ENCODE measurements at places on chromosomes 11 and 22. TPM values are rescaled to one million over a fixed set of nuclear protein-coding genes. Genes with fewer than 3 reads are reported as not detected.

The FAM181B gene
- 0.35 TPM for total RNA-seq

The MUC15 gene
- total RNA-seq, result not detected

DNA sequence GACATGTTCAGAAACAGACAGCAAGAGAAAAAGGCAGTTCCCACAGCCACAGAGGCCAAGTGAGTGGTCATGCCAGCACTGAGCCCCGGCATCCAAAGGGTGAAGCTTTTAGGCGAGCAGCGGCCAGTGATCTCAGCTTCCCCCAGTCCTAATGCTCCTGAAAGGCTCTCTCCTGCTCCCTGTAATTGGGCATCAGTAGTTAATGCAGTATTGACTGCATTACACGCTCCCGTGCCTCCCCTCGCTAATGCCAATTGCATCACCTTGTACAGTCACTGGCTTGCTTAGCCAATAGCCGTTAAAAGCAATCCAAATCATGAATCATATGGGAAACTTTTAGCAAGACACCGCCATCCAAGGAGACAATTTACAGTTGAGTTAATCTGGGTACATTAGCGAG, 4.9 kb downstream of the LMO1 start:
- no peak overlapping the region for H3K4me3 ChIP-seq
- H3K4me1 ChIP-seq, result peaks cover 10% of the 10 kb centered on the region
- DNase-seq, result no peak
- no peak overlapping the region for H3K27ac ChIP-seq
- H3K36me3 ChIP-seq, result no peaks in the 10 kb centered on the region

- no peak overlapping the region for H3K4me3 ChIP-seq
- no peaks in the 10 kb centered on the region for H3K27me3 ChIP-seq
- peaks cover 38% of the 10 kb centered on the region for H3K4me1 ChIP-seq
- peak overlapping the region; percentile 46 for H3K27ac ChIP-seq
Observed at GRCh38 chr11:9850224-9850895, 186.5 kb downstream of the SWAP70 start.

GRCh38 chr11:16148301-16148931, 207.9 kb downstream of the SOX6 start:
- no peaks in the 10 kb centered on the region for H3K36me3 ChIP-seq
- H3K27me3 ChIP-seq, result no peaks in the 10 kb centered on the region
- peaks cover 43% of the 10 kb centered on the region for H3K4me1 ChIP-seq
- DNase-seq, result no peak
- H3K4me3 ChIP-seq, result peak overlapping the region; percentile 26

The MAPK8IP2 gene
- total RNA-seq, result 4.1 TPM

The TP53AIP1 gene
- total RNA-seq, result not detected

GRCh38 chr11:134488913-134489312, 76.9 kb upstream of the B3GAT1 start:
- H3K4me1 ChIP-seq, result no peaks in the 10 kb centered on the region
- H3K27me3 ChIP-seq, result peaks cover 11% of the 10 kb centered on the region
- no peaks in the 10 kb centered on the region for H3K36me3 ChIP-seq
- no peak for DNase-seq
- no peak overlapping the region for H3K4me3 ChIP-seq

- peaks cover 6% of the 10 kb centered on the region for H3K4me1 ChIP-seq
- no peak overlapping the region for H3K27ac ChIP-seq
- peaks cover 1% of the 10 kb centered on the region for H3K36me3 ChIP-seq
- no peak for DNase-seq
Observed at GRCh38 chr11:31958076-31958735, 132.7 kb upstream of the RCN1 start.

The CHRNA10 gene
- 1.2 TPM for total RNA-seq

DNA sequence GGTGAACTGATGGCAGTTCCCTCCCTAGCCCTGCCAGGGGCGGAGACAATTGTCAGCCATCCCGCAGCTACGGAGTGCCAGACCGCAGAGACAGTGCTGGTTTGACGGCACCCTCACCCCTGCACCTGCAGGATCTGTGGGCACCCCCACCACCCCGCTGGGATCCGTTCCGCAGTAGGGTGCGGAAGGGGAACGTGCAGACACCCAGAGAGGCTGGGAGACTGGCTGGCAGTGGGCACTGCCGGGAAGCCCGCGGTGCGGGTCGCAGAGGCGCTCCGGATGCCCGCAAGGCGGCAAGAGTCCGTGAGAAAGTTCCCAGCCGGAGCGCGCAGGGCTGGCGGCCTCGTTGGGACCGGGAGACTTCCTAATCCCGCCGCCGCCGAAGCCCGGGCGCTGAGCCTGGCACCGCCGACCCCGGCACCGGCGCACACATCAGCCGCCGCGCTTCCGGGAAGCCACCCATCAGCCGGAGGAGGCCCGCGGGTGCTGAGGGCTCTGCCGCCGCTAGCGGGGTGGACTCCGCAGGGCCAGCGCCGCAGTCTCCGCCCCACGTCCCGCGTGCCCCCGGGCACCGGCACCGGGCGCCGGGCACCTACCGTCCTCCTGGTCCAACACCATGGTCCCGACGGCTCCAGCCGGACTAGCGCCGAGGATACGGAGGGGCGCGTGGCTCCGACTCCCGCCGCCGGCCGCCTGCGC, 4.3 kb upstream of the LMO1 start:
- H3K4me3 ChIP-seq, result peak overlapping the region; percentile 41
- H3K27me3 ChIP-seq, result peaks cover 60% of the 10 kb centered on the region
- H3K27ac ChIP-seq, result no peak overlapping the region
- H3K4me1 ChIP-seq, result peaks cover 11% of the 10 kb centered on the region
- H3K36me3 ChIP-seq, result no peaks in the 10 kb centered on the region

The NOX4 gene
- 102 TPM for total RNA-seq

The KMT5B gene
- total RNA-seq, result 41.2 TPM

The FREY1 gene
- 0.49 TPM for total RNA-seq

The WNT7B gene
- 0.18 TPM for total RNA-seq

DNA sequence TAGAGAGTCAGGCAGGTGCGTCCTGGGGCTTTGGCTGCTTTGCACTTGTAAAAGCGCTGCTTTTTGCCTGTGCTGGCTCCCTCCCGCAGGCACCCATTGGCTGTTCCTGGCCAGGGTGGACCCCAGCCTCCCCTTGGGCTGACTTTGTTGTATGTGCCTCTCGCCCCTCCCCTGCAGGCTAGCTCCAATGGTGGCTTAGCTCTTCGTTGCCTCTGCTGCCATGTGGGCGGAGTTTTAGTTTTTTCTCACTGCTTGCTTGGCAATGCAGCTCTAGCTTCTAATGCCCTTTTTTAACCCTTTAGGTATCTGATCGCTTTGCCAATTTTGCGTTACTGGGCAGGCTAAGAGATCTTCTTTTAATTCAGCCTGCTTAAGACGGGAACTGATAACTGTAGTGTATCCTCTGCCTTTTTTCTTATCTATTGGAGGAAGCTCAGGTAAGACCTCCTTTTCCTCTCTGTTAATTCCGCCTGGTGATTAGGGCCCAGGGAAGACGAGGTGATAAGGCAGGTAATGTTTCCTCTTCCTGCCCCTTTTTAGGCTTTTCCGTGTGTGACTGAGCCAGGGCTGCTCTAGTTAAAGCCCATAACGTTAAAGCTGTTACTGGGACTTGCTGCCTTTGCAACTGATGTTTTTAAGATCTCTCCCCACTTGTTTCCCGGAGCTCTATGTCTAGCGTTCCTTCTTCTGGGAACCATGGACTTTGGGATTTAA, 11.7 kb upstream of the GLYATL1 start:
- H3K4me3 ChIP-seq, result no peak overlapping the region
- H3K4me1 ChIP-seq, result peaks cover 7% of the 10 kb centered on the region
- no peaks in the 10 kb centered on the region for H3K36me3 ChIP-seq

DNA sequence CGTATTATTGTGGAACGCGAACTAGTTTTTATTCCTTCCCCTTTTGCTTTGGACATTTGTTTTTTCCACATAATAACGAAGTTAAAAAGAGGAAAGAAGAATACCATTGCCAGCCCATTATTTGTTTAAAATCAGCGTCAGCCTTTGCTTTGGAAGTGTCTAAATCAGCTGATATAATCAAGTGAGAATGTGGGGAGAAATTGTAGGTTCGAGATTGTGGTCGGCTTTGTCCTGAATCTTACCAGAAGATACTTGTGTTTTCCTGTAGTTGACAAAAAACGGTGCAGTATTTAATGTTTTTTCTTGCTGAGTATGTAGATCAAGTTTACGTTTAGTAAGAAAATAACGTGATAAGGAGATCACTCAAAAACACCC, 935 bp downstream of the ZNF143 start:
- H3K27me3 ChIP-seq, result no peaks in the 10 kb centered on the region
- peaks cover 4% of the 10 kb centered on the region for H3K36me3 ChIP-seq
- DNase-seq, result no peak
- peak overlapping the region; percentile 88 for H3K27ac ChIP-seq
- peak overlapping the region; percentile 61 for H3K4me3 ChIP-seq

- H3K4me1 ChIP-seq, result no peaks in the 10 kb centered on the region
- no peaks in the 10 kb centered on the region for H3K36me3 ChIP-seq
- peaks cover 2% of the 10 kb centered on the region for H3K27me3 ChIP-seq
Observed at GRCh38 chr11:80726236-80726635, 1285.4 kb upstream of the TENM4 start.

GRCh38 chr11:47915374-47915773, 65.0 kb upstream of the PTPRJ start:
- peaks cover 24% of the 10 kb centered on the region for H3K4me1 ChIP-seq
- peak; percentile 49 for DNase-seq
- H3K27me3 ChIP-seq, result no peaks in the 10 kb centered on the region
- H3K27ac ChIP-seq, result no peak overlapping the region

The KDM4D gene
- total RNA-seq, result 0.65 TPM

The ZNF215 gene
- total RNA-seq, result 2.3 TPM

The CBL gene
- total RNA-seq, result 25.8 TPM

The EMID1 gene
- total RNA-seq, result 0.41 TPM

DNA sequence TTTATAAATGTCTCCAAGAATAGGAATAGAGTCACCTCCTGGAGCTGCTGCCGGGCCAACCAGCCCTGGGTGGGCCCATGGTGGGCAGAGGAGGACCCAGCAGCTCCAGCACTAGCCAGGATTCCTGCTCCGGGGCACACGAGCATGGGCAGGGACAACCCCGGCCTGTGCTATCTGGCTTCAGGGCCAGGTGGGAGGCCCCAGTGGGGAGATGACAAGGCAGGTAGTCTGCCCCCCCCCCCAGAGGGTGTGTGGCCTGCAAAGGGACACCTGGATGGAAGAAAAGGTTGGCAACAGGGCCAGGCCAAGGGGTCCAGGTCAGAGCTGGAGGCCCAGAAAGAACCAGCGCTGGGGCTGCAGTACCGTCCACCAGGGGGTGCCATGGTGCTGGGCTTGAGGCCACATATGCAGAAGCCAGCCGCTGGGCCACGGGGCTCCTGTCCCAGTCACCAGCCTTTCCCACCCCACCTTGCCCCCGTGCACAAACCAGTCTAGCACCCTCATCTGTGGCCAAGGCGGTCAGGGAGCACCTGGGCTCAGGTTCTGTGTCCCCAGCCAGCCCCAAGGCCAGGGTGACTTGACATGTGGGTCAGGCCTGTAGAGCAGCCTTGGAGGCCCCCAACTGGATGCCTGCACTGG, 3.4 kb downstream of the TSPAN32 start:
- no peak overlapping the region for H3K27ac ChIP-seq
- DNase-seq, result peak; percentile 93
- no peaks in the 10 kb centered on the region for H3K27me3 ChIP-seq
- no peaks in the 10 kb centered on the region for H3K36me3 ChIP-seq

GRCh38 chr11:67656278-67656922, 5.9 kb upstream of the ACY3 start:
- H3K4me1 ChIP-seq, result no peaks in the 10 kb centered on the region
- peaks cover 14% of the 10 kb centered on the region for H3K27me3 ChIP-seq
- no peak for DNase-seq
- no peak overlapping the region for H3K27ac ChIP-seq

The TMPRSS13 gene
- not detected for total RNA-seq

The KIF18A gene
- 3.0 TPM for total RNA-seq

GRCh38 chr11:47669856-47670255, 27.5 kb upstream of the MTCH2 start:
- H3K4me1 ChIP-seq, result peaks cover 3% of the 10 kb centered on the region
- H3K27ac ChIP-seq, result no peak overlapping the region
- peak; percentile 28 for DNase-seq
- no peaks in the 10 kb centered on the region for H3K27me3 ChIP-seq
- H3K36me3 ChIP-seq, result no peaks in the 10 kb centered on the region
- no peak overlapping the region for H3K4me3 ChIP-seq

The RASSF10 gene
- not detected for total RNA-seq

DNA sequence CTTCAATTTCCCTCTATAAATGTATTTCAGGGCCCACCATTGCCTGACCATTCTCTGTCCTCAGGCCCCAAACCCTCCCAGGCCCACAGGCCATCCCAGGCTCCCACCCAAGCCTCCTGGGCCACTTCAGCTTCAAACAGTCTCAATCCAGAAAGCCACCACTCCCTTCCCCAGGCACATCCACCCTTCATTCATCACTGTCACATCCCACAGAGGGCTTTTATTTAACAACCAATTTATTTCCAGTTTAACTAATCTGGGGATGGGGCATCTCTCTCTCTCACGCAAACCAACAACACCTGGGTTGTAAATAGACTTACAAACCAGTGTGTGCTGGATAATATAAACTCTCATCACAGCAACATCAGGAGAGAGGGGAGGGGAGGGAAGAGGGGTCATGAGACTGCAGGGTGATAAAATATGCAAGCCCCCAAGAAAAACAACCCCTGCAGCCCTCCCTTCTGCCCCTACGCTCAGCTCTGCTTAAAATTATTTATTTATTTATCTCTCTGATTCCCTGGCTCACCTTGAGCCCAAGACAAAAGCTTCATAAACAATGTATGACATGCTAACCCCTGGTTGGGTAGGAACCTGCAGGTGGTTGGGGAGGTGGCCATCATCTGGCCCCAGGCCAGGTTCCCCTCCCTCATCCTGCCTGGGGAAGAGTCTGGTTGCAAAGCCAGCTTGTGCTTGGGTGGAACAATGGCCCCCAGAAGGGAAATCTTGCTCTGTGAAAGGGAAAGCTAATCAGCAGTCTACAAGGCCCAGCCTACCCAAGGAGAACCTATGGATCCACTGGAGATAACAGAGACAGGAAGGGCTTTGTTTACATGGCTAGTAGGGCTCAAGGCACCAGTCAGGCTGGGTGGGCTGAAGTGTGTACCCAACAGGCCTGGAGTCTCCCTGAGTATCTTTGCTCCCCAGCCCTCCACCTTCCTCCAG, 359.2 kb downstream of the BUD13 start:
- H3K4me3 ChIP-seq, result no peak overlapping the region
- H3K27me3 ChIP-seq, result peaks cover 8% of the 10 kb centered on the region
- DNase-seq, result no peak
- H3K4me1 ChIP-seq, result no peaks in the 10 kb centered on the region
- H3K27ac ChIP-seq, result no peak overlapping the region

The TMEM86A gene
- 3.1 TPM for total RNA-seq

DNA sequence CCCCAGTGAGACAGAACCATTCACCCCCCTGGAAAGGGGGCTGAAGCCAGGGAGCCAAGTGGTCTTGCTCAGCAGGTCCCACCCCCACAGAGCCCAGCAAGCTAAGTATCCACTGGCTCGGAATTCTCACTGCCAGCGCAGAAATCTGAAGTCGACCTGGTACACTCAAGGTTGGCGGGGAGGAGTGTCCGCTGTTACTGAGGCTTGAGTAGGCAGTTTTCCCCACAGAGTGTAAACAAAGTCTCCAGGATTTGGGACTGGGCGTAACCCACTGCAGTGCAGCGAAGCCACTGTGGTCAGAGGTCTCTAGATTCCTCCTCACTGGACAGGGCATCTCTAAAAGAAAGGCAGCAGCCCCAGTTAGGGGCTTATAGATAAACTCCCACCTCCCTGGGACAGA, 10.0 kb downstream of the PATE1 start:
- H3K27ac ChIP-seq, result no peak overlapping the region
- H3K4me1 ChIP-seq, result no peaks in the 10 kb centered on the region
- H3K36me3 ChIP-seq, result peaks cover 5% of the 10 kb centered on the region
- peaks cover 24% of the 10 kb centered on the region for H3K27me3 ChIP-seq
- no peak for DNase-seq

GRCh38 chr11:70608568-70609470, 210.5 kb downstream of the CTTN start:
- H3K27me3 ChIP-seq, result peaks cover 24% of the 10 kb centered on the region
- DNase-seq, result no peak
- H3K4me3 ChIP-seq, result no peak overlapping the region
- H3K4me1 ChIP-seq, result peaks cover 16% of the 10 kb centered on the region
- no peak overlapping the region for H3K27ac ChIP-seq
- no peaks in the 10 kb centered on the region for H3K36me3 ChIP-seq

The MRGPRX2 gene
- total RNA-seq, result not detected
